ENCODE measurements at places on chromosomes 12 and 14.
A peak's percentile ranks its signal among the peaks of the same experiment; 100 is the strongest.

DNA sequence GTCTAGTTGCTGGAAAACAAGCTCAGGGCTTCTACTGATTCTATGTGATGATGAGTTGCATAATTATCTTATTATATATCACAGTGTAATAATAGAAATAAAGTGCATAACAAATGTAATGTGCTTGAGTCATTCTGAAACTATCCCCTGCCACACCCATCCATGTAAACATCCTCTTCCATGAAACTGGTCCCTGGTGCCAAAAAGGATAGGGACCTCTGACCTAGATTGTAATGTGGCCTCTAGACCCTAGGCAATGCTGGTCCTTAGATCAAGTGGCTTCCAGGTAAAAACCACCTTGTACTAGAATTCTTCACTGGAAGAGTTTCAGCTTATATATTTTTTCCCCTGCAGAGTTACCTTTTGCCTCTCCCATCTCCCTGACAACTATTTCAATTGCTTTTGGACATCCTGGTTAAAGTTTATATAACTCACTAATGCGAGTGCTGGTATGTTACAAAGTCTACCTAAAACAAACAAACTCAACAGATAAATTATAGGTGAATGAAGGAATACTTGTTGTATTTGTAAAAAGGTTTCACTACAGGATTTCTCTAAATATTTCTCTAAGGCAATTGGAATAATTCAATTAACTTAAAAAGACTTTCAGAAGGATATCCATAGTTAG lies 462.5 kb downstream of the NAV3 start:
- no peak for DNase-seq

DNA sequence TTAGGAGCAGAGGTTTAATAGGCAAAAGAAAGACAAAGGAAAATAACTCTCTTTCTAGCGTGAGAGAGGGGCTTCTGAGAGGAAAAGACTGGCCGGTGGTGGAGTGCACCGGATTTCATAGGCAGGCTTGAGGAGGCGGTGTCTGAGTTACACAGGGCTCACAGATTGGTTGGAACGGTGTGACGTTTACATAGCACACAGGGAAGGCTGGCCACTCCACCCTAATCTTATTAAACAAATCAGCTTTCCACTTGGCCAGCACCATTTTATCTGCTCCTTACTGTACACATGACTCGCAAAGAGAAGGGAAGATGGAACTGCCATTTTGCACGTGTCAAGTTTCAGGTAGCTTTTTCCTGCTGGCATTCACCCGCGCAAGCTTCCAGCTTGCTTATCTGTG lies 587.7 kb downstream of the RPL10L start:
- DNase-seq: no peak

DNA sequence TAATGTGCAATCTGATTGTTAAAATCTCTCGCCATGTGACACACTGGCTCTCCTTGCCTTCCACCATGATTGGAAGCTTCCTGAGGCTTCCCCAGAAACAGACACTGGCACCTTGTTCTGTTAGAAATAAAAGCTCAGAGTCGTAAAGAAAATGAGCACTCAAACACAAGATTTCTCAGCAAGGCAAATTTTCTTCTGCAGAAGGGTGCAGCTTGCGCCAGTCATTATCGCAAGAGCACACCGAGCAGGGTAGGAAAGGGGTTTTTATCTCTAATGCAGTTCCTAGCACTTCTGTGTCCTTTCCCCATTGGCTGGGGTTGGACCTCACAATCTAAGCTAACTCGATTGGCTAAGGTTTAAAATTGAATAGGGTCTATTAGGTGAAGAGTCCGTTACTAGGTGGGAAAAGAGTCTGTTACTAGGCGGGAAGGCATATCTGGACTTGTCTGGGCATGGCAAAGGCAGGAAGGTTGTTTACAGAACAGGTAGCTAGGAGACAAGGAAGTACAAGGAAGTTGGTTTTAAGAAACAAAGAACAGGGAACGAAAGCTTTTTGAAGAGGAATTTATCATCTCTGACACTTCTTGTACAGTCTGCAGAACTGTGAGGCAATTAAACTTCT lies 62.6 kb upstream of the BICD1 start:
- no peak for DNase-seq

GRCh38 chr14:103881268-103882201 lies 34.2 kb upstream of the PPP1R13B start:
- DNase-seq: no peak

DNA sequence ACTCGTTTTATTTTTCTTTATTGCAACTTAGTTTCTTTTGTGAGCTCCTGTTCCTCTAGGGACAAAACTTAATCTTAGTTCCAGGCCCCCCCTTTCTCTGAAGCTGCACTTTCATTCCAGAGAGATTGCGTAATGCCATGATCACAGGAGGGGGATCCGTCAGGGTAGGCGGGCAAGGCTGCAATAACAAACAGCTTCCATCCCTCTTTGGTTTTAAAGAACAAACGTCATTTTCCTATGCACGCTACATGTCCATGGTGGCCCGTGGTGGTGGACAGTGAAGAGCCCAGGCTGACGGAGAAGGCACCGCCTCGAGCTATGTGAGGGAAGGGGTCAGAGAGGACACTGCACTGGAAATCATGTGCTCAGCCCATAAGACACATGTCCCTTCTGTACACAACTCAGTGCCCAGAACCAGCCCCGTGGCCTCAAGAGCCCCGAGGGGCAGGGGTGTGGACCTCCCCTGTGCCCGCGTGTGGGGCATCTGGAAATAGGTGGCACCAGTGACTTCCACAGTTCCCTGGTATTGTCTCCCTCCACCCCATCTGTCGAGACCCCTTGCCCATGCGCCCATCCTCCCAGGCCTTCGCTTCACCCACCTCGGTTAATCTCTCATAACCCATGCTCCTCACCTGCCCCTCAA lies 161.4 kb downstream of the ADGRD1 start:
- DNase-seq: no peak

DNA sequence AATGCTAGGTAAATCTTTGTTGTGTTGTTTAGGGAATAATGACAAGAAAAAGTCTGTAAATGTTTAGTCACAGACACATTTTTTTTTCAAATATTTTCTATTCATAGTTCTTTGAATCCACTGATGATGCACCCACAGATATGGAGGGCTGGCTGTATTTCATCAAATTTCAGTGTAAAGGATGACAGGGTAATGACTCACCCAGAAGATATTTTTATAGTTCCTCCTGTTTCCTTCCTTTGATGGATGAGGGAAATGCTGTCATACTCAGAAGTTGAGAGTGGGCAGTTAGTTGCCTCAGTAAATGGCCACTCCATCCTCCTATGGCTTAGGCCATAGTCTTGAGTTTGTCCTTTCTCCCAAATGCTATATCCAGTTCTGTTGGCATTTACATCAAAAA lies 76.9 kb upstream of the REP15 start:
- DNase-seq: peak; percentile 67

DNA sequence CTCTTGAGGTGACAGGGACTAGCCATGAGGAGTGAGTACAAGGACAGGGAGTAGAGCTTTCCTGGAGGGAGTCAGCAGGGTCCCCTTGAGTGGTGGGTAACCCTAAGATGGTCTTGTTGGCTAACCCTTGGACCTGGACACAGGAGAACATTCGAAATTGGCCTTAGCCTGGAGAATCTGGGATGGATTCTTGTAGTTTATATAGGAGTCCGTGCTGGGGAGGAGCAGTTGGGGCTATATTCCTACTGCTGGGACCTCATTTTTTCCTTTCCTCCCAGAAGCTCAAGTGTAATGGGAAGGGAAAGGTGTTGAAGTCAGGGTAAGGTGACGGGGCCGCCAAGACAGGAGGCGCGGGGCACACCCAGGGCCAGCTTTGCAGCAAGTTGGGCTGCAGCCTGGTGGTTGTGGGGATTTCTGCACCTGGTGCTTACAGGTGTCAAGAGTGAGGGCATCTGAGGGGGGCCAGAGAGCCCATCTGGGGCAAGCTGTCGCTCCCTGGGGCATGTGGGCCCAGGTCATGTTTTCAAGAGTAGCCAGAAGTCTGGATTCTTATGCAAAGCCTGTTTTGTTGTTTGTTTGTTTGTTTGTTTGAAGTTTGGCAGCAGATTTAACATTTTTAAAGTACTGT lies 5.1 kb downstream of the BCL7A start:
- no peak for DNase-seq

GRCh38 chr12:122845041-122845864 lies 10.0 kb downstream of the HIP1R start:
- no peak for DNase-seq

Data from foreskin melanocyte (primary cell).